ENCODE measurements at places on chromosomes 4 and X.
A peak's percentile ranks its signal among the peaks of the same experiment; 100 is the strongest.

- no peak for DNase-seq
These were observed 7.6 kb downstream of the DLG3 start for GRCh38 chrX:70452143-70452733.

GRCh38 chr4:87101543-87102199, 118.7 kb downstream of the KLHL8 start:
- DNase-seq = no peak

DNA sequence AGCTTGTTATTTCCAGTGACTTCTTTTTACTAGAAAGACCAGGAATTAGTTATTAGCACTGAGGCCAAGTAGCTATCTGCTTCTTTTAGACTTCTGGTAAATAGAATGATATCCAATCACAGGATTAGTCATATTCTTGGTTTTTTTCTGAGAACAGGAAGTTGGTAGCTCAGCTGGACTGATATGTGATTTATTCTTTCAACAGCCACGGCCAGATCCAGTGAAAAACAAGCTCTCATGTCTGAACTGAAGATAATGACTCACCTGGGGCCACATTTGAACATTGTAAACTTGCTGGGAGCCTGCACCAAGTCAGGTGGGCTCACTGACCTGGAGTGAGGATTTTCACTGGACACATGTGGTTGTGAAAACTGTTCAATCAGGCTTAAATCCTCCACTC, 48.6 kb downstream of the PDGFRA start:
- DNase-seq = no peak

- no peak for DNase-seq
These were observed 975.8 kb downstream of the C4orf33 start for GRCh38 chr4:130071746-130072145.

DNA sequence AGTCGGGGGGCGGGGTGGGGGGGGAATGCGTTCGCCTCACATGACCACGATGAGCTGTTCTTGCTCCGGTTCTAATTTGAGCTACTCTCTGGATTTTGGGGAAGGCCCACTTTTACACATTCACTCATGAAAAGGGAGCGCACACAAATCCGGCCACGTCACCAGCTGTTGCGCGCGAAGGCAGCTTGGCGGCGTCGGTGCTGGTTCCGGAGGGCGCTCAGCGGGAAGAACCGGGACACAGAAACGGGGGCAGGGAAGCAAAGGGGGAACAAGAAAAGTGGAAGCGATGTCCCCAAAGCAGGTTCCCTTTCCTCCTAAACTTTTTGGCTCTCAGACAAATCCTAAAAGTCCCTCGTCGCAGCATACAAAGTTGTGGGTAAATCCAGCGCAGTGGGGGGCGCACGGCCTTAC, 605 bp downstream of the ANXA5 start:
- DNase-seq = peak; percentile 34

DNA sequence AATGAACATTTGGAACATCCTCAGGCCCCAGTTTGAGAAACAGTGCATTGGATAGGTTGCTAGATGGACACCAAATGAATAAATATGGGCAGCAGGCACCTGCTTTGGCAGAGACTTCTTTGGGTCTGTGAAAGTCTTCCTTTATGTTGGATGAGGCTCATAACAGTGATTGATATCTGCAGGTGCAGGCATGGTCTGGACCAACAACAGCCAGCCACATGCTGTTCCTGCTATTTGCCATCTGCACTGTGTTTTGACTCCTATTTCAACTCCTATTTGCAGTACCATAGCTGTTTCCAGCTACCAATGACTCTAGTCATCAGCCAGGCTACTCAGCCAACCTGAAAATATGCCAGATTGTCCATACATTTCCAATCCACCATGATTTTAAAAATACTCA, 60.9 kb downstream of the ANAPC4 start:
- DNase-seq = no peak

GRCh38 chr4:173752610-173753230, 222.7 kb upstream of the HAND2 start:
- no peak for DNase-seq

DNA sequence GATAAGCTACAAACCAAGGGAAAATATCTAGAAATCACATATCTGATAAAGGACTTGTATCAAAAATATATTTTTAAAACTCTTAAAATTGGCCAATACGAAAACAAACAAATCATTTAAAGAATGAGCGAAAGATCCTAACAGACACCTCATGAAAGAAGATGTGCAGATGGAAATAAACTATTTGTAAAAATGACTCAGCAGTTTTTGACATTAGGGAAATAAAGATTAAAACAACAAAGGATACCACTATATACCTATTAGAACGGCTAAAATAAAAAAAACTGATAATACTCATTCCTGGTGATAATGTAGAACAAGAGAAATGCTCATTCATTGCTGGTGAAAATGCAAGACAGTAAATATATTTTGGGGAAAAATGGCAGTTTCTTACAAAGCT, 506.4 kb downstream of the KLHL4 start:
- no peak for DNase-seq

GRCh38 chr4:175946472-175947116, 119.0 kb upstream of the WDR17 start:
- DNase-seq = no peak

DNA sequence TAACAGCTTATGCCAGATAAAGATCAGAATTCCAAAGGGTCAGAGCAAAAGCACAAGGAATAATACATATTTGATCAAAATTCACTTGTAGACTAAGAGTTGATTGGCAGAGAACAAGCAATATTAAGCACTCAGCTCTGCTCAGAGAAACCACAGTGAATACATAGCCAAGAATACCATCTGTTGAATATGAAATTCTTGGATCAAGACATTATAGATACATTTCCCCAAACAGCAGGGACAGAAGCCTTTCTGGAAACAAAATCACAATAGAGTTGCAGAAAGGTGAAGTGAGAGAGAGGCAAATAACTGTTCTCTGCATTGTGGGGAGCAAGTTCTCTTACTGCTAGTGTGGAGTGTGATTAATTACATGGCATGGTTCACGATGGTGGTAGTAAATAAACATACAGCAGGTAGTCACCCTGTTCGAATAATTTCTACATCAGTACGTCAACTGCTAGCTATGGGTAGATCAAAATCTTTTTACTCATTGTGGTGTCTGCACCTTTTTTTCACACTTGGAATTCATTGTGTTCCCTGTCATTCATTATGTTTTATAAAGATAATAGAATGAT, 366.7 kb downstream of the PCDH7 start:
- no peak for DNase-seq

GRCh38 chr4:77921701-77922100, 59.1 kb downstream of the MRPL1 start:
- DNase-seq = no peak

- DNase-seq = no peak
These were observed 37.8 kb downstream of the PCDH10 start for GRCh38 chr4:133186845-133187244.

DNA sequence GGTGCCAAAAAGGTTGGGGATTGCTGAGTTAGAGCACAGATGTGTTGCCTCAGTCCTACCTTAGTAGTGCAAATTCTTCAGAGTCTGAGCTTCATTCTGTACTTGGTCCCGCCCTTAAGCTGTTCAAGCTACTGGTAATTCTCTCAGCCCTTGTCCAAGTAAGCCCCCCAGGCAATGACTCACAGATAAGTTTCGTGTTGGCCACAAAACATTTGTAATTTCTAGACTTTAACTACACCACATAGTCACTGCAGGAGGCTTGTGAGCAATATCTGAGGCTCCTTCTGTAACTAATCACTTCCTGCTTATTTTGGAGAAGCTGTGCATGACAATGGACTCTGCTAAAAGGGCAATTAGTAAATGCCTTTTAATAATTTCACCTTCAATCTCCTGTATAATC, 1420.5 kb downstream of the PCDH7 start:
- no peak for DNase-seq

DNA sequence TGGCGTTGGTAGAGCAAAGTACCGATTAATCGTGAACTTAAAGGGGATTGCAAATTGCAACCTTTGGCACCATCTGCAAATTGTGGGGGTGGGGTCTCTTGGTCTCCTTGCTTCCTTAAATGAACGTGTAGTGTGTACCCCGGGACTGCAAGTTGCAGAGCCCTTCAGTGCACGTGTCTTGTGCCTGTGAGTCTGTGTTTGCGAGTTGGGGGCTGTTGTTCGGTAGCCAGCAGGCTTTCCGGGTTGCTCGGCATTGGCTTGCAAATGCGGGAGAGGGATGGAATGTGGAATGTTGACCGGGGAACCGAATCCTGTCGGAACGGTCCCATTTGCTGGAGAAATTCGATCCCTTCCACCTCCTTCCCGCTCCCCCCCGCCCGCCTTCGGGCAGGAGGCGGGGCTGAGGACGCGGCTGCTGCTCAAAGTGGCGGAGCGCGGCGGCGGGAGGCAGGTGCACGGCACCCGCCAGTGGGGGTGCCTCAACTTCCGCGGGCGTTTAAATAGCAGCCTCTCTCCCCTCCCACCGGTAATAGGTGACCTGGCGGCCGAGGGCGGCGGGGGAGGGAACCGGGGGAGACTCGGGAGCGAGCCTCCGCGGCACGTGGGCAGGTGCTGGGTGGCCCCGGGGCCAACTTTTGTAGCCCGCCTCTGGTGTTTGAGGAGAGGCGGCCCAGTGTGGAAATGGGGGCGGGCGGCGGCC, 1.5 kb downstream of the JADE1 start:
- DNase-seq = peak; percentile 76

DNA sequence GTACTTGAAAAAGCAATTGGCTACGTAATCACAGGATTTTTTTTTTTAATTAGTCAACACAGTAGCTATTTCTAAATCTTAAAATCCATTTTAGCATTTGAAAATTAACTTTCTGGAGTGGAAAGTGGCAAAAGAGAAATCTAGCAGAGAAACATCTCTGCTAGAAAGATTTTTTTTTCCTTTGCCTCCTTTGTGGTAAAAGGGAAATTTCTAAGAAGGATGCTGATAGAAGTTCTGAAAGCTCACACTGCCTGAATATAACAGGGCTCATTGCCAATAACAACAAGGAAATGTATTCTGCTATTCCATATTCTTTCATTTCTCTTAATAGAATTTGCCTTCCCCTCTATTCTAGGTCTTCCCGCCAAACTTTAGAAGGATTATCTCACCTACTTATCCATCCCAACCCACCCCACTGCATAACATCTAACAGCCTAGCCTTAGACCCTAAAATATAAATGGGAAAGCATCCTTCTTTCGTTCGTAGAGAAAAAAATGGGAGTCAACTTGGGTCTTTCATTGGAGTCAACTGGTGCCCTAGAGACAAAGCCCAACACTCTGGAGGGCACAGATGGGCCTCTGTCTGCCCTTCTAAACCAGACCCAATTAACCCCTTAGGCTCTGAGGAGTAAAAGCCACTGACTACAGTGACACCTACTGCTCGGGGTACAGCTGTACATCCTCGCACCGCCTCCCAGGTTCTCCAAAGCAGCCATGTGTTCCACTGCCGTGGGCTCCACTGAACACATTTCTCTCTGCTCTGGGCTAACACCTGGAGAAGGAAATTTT, 103.9 kb downstream of the MAML3 start:
- no peak for DNase-seq

GRCh38 chr4:127889903-127890302, 9.2 kb downstream of the PLK4 start:
- DNase-seq = no peak

- DNase-seq = no peak
These were observed 23.7 kb downstream of the CC2D2A start for GRCh38 chr4:15493411-15493810.

DNA sequence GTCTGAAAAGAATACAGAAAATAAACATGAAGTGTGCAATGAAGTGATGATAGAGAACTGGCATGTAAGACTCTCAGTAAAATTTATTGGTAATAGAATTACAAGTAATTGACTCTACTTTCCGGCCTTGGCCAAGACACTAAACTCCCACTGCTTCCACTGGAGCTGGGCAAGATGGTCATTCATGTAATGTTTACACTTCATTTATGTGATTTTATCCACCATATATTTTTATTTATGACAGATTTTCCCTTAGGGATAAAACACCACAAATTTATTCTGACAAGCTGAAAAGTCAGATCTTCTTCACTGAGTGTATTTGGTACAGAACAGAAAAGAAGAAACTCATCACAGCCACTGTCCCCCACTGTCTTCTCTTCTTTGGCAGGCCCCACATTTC, 191.9 kb downstream of the SLC39A8 start:
- DNase-seq = no peak

- no peak for DNase-seq
These were observed 214.8 kb downstream of the SLC4A4 start for GRCh38 chr4:71553605-71554004.

- no peak for DNase-seq
These were observed 28.5 kb upstream of the FGG start for GRCh38 chr4:154640999-154641398.

DNA sequence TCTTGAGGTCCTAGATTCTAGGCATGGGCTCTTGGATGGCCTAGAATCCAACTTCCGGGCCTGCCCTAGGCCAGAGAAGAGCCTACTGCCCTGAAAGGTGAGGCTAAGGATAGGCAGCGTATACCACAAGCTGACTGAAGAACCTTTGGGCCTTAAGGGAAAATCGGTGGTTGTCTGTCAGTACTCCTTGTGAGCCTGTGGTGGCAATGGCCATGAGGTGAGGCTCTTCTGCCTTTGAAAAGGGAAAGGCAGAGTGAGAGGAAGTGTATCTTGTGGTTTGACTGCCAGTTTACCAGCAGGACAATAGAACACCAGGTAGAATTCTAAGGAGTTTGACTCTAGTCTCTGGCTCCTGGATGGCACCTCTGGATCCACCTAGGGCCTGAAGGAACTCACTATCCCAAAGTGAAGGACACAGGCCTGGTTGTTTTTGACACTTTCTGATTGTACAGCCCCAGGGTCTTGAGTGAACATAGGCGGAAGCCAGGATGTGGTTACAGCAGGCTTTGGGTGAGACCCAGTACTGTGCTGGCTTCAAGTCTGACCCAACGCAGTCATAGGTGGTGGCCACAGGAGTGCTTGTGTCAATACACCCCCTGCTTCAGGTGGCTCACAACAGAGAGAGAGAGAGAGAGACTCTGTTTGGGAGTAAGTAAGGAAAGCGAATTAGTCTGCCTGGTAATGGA, 20.9 kb downstream of the ITIH6 start:
- no peak for DNase-seq

- no peak for DNase-seq
These were observed 220.3 kb upstream of the TENM3 start for GRCh38 chr4:182022909-182023308.

- DNase-seq = no peak
These were observed 83.6 kb downstream of the REPS2 start for GRCh38 chrX:17030092-17030491.

GRCh38 chr4:168656055-168656660, 159.3 kb downstream of the PALLD start:
- DNase-seq = no peak

- DNase-seq = no peak
These were observed 251.5 kb downstream of the GPM6A start for GRCh38 chr4:175560604-175561003.

Data from stimulated activated CD8-positive, alpha-beta memory T cell treated with anti-CD3 and anti-CD28 coated beads, Interleukin-15, amount 100 ng/mL, for 4 hours (primary cell).